GM12892 (cell line): ENCODE measurements at places on chromosomes 13 and 19.

DNA sequence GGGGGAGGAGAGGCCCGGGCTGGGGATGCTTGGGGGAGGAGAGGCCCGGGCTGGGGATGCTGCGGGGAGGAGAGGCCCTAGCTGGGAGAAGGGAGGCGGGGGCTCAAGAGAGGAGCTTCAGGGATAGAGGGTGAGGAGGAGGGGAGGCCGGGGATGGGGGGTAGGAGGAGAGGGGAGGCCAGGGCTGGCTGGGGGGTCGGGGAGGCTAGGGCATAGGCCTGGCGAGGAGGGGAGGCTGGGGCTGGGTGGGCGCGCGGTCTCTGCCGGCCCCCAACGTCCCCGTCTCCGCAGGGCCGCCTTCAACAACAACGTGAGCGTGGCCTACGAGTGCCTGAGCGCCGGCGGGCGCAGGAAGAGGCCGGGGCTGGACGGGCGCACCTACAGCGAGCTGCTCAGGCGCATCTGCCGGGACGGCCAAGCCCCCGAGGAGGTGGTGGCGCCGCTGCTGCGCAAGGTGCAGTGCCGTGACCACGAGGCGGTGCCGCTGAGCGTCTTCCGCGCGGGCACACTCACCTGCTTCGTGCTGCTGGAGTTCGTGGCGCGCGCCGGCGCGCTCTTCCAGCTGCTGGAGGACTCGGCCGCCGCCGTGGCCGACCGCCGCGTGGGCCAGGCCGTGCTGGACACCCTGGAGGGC lies 11.4 kb downstream of the TPGS1 start:
- no peak for DNase-seq

- DNase-seq: no peak
Measured at GRCh38 chr13:35906636-35907035, 224.5 kb downstream of the DCLK1 start.

DNA sequence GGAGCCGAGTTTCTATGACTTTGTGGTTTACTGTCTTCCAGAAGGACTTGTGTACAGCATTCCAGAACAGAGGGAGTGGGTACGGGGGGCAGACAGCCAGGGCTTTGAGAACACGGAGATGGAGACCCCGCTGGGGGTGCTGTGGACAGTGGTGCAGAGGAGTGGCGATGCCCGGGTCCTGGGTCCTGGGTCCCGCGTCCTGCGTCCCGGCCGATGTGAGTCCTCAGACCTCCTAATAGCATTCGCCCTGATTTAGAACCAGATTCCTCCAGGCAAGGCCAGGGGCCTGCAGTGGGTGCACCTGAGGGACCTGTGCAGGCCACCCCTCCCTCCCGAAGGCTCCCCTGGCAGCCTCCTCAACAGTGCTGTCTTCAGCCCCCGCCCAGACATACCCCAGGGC lies 97.9 kb downstream of the KDM4B start:
- DNase-seq: no peak

- peak; percentile 19 for DNase-seq
Measured at GRCh38 chr19:45362291-45362690, 8.1 kb downstream of the ERCC2 start.

- DNase-seq: no peak
Measured at GRCh38 chr13:24275041-24275440, 34.3 kb upstream of the C1QTNF9 start.

DNA sequence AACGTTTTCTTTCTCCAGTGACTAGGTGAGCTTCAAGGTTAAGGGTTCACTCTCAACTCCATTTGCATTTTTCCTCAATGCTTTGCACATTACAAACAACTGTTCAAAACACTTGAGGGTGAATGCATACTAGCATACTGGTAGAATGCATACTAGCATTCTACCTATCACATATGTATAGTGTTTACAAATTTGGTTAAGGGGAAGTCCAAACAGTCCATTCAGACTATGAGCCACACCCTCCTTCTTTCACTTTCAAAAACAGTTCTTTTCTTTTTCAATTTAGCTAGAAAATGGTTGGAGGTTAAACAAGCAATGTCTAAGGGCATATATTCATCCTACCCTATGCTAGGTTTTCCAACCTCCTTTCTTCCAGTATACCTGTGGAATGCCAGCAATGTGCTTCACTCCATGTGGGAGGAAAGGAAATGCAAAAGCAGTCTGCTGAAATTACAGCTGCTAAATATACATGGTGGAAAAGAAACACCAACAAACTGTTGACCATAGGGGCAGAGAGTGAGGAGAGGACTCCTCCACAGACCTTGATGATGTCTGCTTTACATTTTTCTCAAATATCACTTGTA lies 102.6 kb downstream of the DOCK9 start:
- no peak for DNase-seq
